Type B pancreatic cell (in vitro differentiated cells): ENCODE measurements at places on chromosomes 5 and 9. TPM values are rescaled to one million over a fixed set of nuclear protein-coding genes. Genes with fewer than 3 reads are reported as not detected.

Gene CCDC183
- total RNA-seq = 2.9 and 6.1 TPM in 2 replicates

GRCh38 chr5:139692679-139693308 is 44.6 kb downstream of the CXXC5 start:
- no peaks in the 10 kb centered on the region for H3K27me3 ChIP-seq
- peaks cover 51% of the 10 kb centered on the region for H3K4me1 ChIP-seq
- no peaks in the 10 kb centered on the region for H3K36me3 ChIP-seq
- no peak overlapping the region for H3K4me3 ChIP-seq
- no peak overlapping the region for H3K27ac ChIP-seq

- DNase-seq = no peak
- no peak overlapping the region for H3K4me3 ChIP-seq
- peaks cover 4% of the 10 kb centered on the region for H3K36me3 ChIP-seq
- no peak overlapping the region for H3K27ac ChIP-seq
Measured at GRCh38 chr5:126884269-126884819, 107.4 kb downstream of the LMNB1 start.

- DNase-seq = no peak
- peaks cover 3% of the 10 kb centered on the region for H3K27me3 ChIP-seq
- no peak overlapping the region for H3K4me3 ChIP-seq
- H3K4me1 ChIP-seq = no peaks in the 10 kb centered on the region
- H3K36me3 ChIP-seq = no peaks in the 10 kb centered on the region
Measured at GRCh38 chr5:175840050-175840841, 31.1 kb upstream of the CPLX2 start.

- no peaks in the 10 kb centered on the region for H3K27me3 ChIP-seq
- peak overlapping the region; percentile 1 for H3K27ac ChIP-seq
- peaks cover 14% of the 10 kb centered on the region for H3K36me3 ChIP-seq
- H3K4me1 ChIP-seq = peaks cover 24% of the 10 kb centered on the region
Measured at GRCh38 chr5:113118298-113118697, 141.7 kb downstream of the DCP2 start.

Gene DIMT1
- 22.1 and 23.2 TPM in 2 replicates for total RNA-seq

Gene PPP2R2B
- total RNA-seq = 18.4 and 29.1 TPM in 2 replicates

DNA sequence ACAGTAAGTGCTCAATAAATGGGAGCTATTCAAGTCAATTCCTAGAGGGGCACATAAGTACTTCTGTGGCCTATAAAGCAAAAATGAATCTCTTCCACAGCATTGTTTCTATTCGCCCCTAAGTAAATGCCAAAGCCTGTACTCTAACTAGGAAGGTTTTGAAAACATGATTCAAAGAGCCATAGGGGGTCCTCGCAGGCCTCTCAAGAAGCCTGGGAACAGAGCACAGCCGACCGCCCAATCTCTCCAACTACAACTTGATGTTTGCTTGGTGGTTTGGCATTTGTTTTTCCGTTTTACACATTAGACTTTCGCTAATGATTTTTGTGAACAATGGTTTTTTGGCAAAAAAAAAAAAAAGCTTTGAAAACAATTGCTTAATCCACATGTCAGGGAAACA is 19.4 kb downstream of the EFNA5 start:
- H3K27me3 ChIP-seq = no peaks in the 10 kb centered on the region
- peaks cover 30% of the 10 kb centered on the region for H3K4me1 ChIP-seq
- no peak overlapping the region for H3K4me3 ChIP-seq
- H3K27ac ChIP-seq = no peak overlapping the region
- DNase-seq = no peak
- peaks cover 5% of the 10 kb centered on the region for H3K36me3 ChIP-seq

DNA sequence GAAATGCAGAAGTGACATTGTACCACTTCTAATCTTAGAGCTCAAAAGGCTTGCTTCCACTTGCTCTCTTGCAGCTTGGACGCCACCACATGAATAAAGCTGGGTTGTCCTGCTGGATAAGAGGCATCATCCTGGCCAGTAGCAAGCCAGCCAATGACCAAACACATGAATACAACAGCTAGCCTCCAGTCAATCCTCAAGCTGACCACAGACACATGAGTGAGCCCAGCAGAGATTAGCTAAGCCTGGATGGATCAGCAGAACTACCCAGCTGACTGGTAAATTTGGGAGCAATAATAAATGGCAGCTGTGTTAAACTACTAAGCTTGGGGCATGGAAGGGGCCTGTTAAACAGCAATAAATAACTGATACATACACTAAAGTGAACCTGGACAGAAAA is 121.1 kb upstream of the SLC12A2 start:
- H3K4me1 ChIP-seq = peaks cover 36% of the 10 kb centered on the region
- no peak overlapping the region for H3K27ac ChIP-seq
- H3K36me3 ChIP-seq = peaks cover 11% of the 10 kb centered on the region
- no peaks in the 10 kb centered on the region for H3K27me3 ChIP-seq
- DNase-seq = no peak

Gene MTAP
- total RNA-seq = 73.4 and 77.4 TPM in 2 replicates

Gene KCNV2
- total RNA-seq = not detected in 2 replicates

DNA sequence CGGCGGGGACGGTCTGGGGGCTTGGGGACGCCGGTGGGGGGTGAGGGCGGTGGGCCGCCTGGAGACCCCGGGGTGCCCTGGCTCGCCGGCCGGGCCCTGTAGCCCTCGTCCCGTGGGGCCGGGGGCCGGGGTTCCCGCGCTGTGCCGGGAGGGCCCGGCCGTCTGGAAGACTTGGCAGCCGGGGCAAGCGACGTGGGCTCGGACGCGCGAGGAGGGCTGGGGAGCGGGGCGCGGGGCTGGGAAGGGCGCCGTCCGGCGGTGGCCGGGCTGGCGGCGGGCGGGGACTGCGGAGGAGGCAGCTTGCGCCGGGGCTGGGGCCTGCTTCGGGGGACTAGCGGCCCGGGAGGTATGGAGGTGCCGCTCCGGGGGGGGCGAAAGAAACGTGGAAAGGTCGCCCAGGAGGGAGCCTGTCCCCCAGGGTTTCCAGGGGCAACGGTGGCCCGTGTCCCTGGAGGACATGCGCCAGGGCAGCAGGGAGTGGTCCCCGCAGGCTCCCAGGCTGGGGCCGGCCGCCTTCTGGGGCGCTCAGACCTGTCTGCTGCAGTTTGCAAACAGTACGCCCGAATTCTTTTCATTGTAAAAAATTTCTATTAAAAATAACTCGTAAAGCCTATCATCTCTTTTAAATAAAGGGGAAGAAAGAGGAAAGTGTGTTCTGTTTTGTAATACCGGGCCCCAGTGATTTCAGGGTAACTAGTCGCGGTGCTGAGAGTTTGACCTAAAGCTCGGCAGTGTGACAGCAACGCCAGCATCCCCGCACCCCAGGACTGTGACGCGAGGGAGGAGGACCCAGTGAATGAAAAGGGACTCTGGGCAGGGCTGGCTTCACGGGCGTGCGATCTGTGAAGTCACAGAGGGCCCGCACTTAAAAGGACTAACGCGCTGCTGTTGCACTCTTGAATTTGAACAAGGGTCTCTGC is 752 bp upstream of the ANKH start:
- peaks cover 14% of the 10 kb centered on the region for H3K4me1 ChIP-seq
- peaks cover 3% of the 10 kb centered on the region for H3K36me3 ChIP-seq
- H3K4me3 ChIP-seq = peak overlapping the region; percentile 88
- DNase-seq = peak; percentile 77

Gene SGCD
- total RNA-seq = 4.0 and 8.8 TPM in 2 replicates

- no peaks in the 10 kb centered on the region for H3K4me1 ChIP-seq
- no peaks in the 10 kb centered on the region for H3K36me3 ChIP-seq
- no peak for DNase-seq
- H3K27me3 ChIP-seq = peaks cover 8% of the 10 kb centered on the region
- no peak overlapping the region for H3K27ac ChIP-seq
- H3K4me3 ChIP-seq = no peak overlapping the region
Measured at GRCh38 chr9:121801579-121801978, 150.1 kb downstream of the DAB2IP start.

DNA sequence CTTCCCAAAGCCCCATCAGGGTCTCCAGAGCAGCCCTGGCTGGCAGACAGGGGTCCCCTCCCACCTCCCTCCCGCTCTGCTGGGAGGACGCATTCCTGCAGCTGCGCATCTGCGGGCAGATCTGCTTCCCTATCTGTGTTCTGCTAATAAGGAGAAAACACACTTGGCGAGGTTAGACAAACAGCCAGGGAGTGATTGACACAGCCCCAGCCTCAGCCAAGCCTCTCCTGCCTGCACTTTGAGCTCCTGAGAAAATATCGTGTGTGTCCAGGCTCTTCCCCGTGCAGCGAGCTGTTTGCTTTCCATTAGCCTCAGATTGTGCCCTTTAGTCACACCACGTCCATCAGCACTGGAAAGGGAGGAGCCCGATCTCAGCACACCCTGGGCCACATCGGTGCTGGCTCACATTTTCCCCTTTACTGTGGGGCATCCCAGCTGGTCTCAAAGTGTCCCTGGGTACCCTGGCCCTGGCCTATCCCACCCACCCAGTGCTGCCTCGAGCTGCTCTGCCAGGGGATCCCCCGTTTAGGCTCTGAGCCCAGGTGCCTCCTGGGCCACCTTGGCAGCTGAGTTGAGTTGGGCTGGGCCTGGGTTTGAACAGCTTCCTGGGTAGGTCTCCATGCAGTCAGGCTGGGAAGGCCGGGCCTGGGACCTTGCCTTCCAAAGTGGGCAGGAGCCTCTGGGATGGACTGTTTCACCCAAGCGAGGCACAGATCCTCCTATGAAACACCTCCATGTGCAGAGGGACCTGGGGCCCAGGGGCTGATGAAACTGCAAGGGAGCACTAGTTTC is 61.1 kb downstream of the BARX1 start:
- no peak overlapping the region for H3K27ac ChIP-seq
- DNase-seq = peak; percentile 60
- H3K4me1 ChIP-seq = peaks cover 16% of the 10 kb centered on the region
- no peaks in the 10 kb centered on the region for H3K27me3 ChIP-seq
- no peak overlapping the region for H3K4me3 ChIP-seq

- no peak overlapping the region for H3K4me3 ChIP-seq
- H3K4me1 ChIP-seq = no peaks in the 10 kb centered on the region
- H3K27me3 ChIP-seq = no peaks in the 10 kb centered on the region
- no peaks in the 10 kb centered on the region for H3K36me3 ChIP-seq
- H3K27ac ChIP-seq = no peak overlapping the region
Measured at GRCh38 chr5:28344836-28345433, 1306.5 kb upstream of the CDH9 start.

GRCh38 chr5:113614191-113614590 is 100.7 kb downstream of the YTHDC2 start:
- no peaks in the 10 kb centered on the region for H3K36me3 ChIP-seq
- DNase-seq = no peak
- no peak overlapping the region for H3K27ac ChIP-seq
- H3K4me3 ChIP-seq = no peak overlapping the region
- H3K27me3 ChIP-seq = no peaks in the 10 kb centered on the region

Gene SLCO4C1
- 4.6 and 11.0 TPM in 2 replicates for total RNA-seq

Gene DUSP1
- 50.9 and 163 TPM in 2 replicates for total RNA-seq

Gene WDR5
- total RNA-seq = 42.1 and 45.7 TPM in 2 replicates

- peaks cover 6% of the 10 kb centered on the region for H3K36me3 ChIP-seq
- no peak overlapping the region for H3K4me3 ChIP-seq
- H3K4me1 ChIP-seq = peaks cover 11% of the 10 kb centered on the region
- no peak overlapping the region for H3K27ac ChIP-seq
Measured at GRCh38 chr5:134945041-134945440, 22.7 kb upstream of the CATSPER3 start.

- no peaks in the 10 kb centered on the region for H3K36me3 ChIP-seq
- H3K27ac ChIP-seq = no peak overlapping the region
- DNase-seq = no peak
- H3K4me3 ChIP-seq = no peak overlapping the region
- peaks cover 19% of the 10 kb centered on the region for H3K4me1 ChIP-seq
- no peaks in the 10 kb centered on the region for H3K27me3 ChIP-seq
Measured at GRCh38 chr9:114484854-114485443, 20.3 kb downstream of the WHRN start.

DNA sequence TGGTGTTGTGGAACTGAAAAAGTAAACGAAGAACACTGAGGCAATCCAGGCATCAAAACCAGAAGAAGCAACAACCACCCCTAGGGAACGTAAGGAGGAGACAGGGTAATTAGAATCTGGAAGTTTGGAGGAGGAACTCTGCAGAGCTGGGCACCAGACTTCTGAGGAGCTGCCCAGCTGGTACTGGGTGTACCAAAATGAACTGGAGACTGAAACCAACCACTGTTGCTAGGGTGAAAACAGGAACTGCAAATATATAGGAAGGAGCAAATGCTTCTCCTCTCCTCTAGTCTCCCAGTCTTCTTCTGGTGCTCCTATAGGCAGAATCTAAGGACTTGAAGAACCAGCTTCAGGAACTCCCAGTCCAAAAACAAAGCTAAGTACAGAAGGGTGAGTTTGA is 189.8 kb downstream of the ELAVL2 start:
- no peak for DNase-seq
- H3K4me3 ChIP-seq = no peak overlapping the region
- H3K27me3 ChIP-seq = no peaks in the 10 kb centered on the region
- H3K36me3 ChIP-seq = no peaks in the 10 kb centered on the region
- no peaks in the 10 kb centered on the region for H3K4me1 ChIP-seq
- H3K27ac ChIP-seq = no peak overlapping the region

DNA sequence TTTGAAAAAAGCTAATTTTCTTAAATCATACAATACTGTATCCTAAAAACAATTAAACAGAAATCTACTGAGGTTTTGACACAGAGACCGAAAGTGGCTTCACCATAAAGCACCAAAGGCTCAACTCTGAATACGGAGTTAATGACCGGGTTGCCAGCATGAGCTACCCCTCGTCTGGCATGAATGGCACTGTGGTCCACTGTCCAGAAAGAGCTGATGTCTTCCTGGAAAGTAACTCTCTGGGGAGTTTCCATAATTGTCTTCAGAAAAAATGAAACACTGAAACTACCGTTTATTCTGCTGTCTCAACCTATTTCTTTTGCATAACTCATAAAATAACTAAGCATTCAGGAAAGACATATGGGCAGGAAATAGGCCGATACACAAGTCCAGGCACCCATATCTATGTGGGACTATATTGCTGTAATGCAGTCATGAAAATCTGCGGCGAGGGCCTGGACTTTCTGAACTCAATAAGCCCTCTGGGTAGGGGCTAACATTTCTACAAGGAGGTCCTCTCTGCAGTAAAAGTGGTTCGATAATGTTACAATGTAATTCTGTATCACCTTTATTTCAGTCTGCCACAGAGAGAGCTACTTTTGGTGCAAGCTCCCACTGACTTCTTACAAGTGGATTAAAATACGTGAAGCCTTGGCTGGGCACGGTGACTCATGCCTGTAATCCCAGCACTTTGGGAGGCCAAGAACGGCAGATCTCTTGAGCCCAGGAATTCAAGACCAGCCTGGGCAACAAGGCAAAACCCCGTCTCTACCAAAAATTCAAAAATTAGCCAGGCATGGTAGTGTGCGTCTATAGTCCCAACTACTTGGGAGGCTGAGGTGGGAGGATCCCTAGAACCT is 52.4 kb downstream of the ANKH start:
- peaks cover 13% of the 10 kb centered on the region for H3K4me1 ChIP-seq
- no peak for DNase-seq
- H3K4me3 ChIP-seq = no peak overlapping the region
- H3K27ac ChIP-seq = no peak overlapping the region
- H3K36me3 ChIP-seq = peaks cover 4% of the 10 kb centered on the region
- no peaks in the 10 kb centered on the region for H3K27me3 ChIP-seq
